ENCODE measurements at places on chromosomes 13 and 19. TPM values are rescaled to one million over a fixed set of nuclear protein-coding genes. Genes with fewer than 3 reads are reported as not detected.
A peak's percentile ranks its signal among the peaks of the same experiment; 100 is the strongest.

- no peak overlapping the region for H3K4me3 ChIP-seq
- peaks cover 12% of the 10 kb centered on the region for H3K4me1 ChIP-seq
- H3K27ac ChIP-seq: no peak overlapping the region
- H3K27me3 ChIP-seq: no peaks in the 10 kb centered on the region
- DNase-seq: no peak
Measured at GRCh38 chr13:95741584-95742563, 64.9 kb downstream of the DNAJC3 start.

Gene TBXA2R
- 0.47 TPM for total RNA-seq

DNA sequence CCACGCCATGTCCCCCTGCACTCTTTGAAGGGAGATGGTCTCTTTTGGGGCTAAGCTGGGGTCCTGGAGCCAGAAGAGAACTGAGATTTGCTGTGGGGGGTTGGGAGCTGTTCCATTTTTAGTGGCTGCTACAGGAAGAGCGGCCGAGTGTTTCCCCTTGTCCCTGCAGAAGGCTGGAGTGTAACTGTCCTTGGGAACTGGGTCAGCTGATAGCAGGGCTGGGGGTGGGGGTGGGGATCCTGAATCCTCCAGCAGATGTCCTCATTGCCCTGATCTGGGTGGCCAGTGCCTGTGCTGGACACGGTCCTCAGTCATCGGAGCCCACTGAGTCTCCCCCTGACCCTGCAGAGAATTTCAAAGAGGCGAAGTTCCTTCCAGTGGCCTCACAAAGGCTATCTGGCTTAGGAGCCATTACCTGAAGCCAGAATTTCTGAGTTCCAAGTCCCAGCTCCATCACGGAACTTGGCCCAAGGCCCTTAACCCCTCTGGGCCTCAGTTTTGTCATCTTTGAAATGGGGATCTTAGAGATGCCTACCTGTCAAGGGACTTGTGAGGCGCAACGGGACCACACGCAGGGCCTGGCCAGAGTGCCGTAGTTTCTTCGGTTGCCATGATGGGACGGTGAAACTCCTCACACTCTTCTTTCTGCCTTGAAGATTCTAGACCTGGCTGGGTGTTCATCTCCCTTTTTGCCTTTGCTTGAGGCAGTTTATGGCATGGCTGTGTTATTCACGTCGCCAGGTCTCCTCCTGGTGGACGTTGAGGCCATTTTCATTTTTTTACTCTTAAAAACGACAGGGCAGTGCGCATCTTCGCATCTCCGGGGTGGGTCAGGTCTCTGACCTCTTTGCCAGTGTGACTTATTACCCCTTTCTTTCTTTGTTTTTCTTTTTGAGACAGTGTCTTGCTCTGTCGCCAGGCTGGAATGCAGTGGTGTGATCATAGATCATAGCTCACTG, 51.9 kb downstream of the DNM2 start:
- no peak overlapping the region for H3K27ac ChIP-seq
- peaks cover 39% of the 10 kb centered on the region for H3K36me3 ChIP-seq
- no peak overlapping the region for H3K4me3 ChIP-seq
- no peaks in the 10 kb centered on the region for H3K27me3 ChIP-seq
- H3K4me1 ChIP-seq: peaks cover 41% of the 10 kb centered on the region

Gene RFPL4AL1
- not detected for total RNA-seq

- no peak for DNase-seq
- no peaks in the 10 kb centered on the region for H3K36me3 ChIP-seq
- peaks cover 10% of the 10 kb centered on the region for H3K27me3 ChIP-seq
- H3K4me1 ChIP-seq: no peaks in the 10 kb centered on the region
- no peak overlapping the region for H3K4me3 ChIP-seq
Measured at GRCh38 chr13:78562237-78562889, 41.0 kb downstream of the POU4F1 start.

DNA sequence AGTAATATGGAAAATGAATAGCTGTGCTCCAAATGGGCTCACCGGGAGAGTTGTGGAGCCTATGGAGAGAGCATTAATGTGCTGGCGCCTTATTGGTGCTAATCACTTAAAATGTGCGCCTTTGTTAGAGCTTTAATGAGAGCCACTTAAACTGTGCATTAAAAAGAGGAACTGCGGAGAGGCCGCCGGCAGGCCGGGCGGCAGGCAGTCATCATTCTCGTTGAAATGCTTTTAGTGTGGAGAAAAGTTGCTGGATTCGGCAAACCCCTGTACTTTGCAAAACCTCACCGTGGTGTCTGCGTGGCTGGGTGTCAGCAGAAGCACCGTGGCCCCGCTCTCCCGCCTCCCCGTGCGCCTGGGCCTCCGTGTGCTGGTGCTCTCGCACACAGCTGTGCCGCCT, 105.5 kb downstream of the KDM4B start:
- no peak overlapping the region for H3K27ac ChIP-seq
- DNase-seq: no peak
- H3K4me3 ChIP-seq: no peak overlapping the region
- H3K27me3 ChIP-seq: no peaks in the 10 kb centered on the region
- peaks cover 23% of the 10 kb centered on the region for H3K36me3 ChIP-seq

Gene KANK2
- not detected for total RNA-seq

GRCh38 chr13:95533545-95534160, 18.9 kb upstream of the CLDN10 start:
- no peak overlapping the region for H3K4me3 ChIP-seq
- no peak for DNase-seq
- peaks cover 23% of the 10 kb centered on the region for H3K27me3 ChIP-seq
- H3K4me1 ChIP-seq: no peaks in the 10 kb centered on the region
- H3K36me3 ChIP-seq: no peaks in the 10 kb centered on the region
- no peak overlapping the region for H3K27ac ChIP-seq

GRCh38 chr13:114005206-114005724, 31.4 kb upstream of the C13orf46 start:
- H3K27ac ChIP-seq: no peak overlapping the region
- DNase-seq: no peak
- H3K27me3 ChIP-seq: no peaks in the 10 kb centered on the region
- no peaks in the 10 kb centered on the region for H3K4me1 ChIP-seq

GRCh38 chr19:41484822-41485221, 41.9 kb downstream of the ERICH4 start:
- no peak for DNase-seq
- peaks cover 16% of the 10 kb centered on the region for H3K27me3 ChIP-seq
- no peak overlapping the region for H3K27ac ChIP-seq
- no peaks in the 10 kb centered on the region for H3K36me3 ChIP-seq
- H3K4me1 ChIP-seq: no peaks in the 10 kb centered on the region

DNA sequence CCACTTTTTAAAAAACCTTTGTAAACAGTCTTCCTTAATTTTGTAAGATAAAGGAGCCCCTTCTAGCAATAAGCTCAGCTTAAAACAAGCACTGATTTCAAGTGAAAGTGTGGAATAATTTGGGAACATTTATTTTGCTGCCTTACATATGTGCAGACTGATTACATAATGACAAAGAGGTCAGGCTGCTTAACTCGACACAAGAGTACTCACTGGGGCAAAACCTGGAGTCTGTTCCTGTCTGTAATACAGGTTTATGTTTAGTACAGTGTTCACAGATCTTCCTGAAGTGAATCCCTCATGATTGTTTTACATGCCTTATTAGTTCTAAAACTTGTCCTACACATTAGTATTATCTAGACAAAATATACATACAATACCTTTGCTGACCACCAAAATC, 609.8 kb downstream of the LMO7 start:
- no peaks in the 10 kb centered on the region for H3K4me1 ChIP-seq
- no peak overlapping the region for H3K4me3 ChIP-seq
- H3K27me3 ChIP-seq: no peaks in the 10 kb centered on the region
- H3K36me3 ChIP-seq: no peaks in the 10 kb centered on the region
- DNase-seq: no peak
- H3K27ac ChIP-seq: no peak overlapping the region

- H3K27me3 ChIP-seq: peaks cover 17% of the 10 kb centered on the region
- H3K4me1 ChIP-seq: peaks cover 37% of the 10 kb centered on the region
- no peaks in the 10 kb centered on the region for H3K36me3 ChIP-seq
Measured at GRCh38 chr19:2495130-2495641, 19.3 kb downstream of the GADD45B start.

Gene TPT1
- 8,834 TPM for total RNA-seq

Gene CELF5
- total RNA-seq: 0.36 TPM

- no peaks in the 10 kb centered on the region for H3K36me3 ChIP-seq
- no peaks in the 10 kb centered on the region for H3K4me1 ChIP-seq
- H3K27me3 ChIP-seq: no peaks in the 10 kb centered on the region
Measured at GRCh38 chr13:101017123-101017872, 342.7 kb upstream of the TMTC4 start.

GRCh38 chr13:30832377-30832776, 73.7 kb upstream of the MEDAG start:
- peaks cover 4% of the 10 kb centered on the region for H3K4me1 ChIP-seq
- no peak overlapping the region for H3K4me3 ChIP-seq
- no peak overlapping the region for H3K27ac ChIP-seq
- no peak for DNase-seq

Gene ERICH6B
- total RNA-seq: not detected

Gene ENOX1
- total RNA-seq: not detected

Gene RXFP2
- total RNA-seq: not detected

DNA sequence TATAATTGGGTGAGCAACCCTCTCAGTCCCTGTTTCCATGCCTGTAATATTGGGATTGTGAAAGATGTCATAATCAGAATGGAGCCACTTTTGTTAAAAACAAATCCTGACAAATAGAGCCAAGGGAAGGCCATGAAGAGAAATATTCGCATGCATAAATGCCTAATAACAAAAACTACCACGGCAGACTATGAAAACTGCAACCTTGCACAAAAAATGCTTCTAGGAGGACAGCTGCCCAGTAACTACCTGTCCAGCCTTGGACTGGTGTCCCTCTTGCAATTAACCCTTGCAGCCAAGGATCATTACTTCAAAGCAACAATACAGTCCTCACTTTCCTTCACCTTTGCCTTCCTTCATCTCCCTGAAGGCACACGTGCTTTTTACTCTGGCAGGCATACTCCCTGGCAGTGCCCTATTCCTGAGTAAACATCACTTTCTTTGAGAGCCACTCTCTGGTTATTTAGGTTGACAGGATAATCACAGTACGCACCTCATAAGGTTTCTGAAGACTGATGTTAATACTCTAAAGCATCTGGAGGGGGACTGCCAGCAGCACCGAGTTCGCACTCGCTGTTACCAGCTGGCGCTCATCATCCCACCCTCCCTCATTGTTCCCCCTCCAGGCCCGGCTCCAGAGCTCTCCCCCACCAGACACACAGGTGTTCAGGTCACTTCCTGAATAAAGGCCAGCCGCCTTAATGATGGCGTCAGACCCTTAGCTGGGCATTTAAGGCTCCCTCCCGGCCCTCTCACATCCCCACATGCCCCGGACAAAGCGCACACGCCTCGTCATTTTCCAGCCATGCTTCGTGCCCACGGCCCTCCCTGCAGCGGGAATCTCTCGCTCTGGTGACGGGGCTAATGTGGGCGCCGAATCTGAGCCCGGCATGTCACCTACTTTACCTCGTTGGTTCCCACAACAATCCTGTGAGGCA, 57.3 kb downstream of the CDADC1 start:
- no peaks in the 10 kb centered on the region for H3K27me3 ChIP-seq
- peaks cover 11% of the 10 kb centered on the region for H3K4me1 ChIP-seq
- no peak overlapping the region for H3K4me3 ChIP-seq

DNA sequence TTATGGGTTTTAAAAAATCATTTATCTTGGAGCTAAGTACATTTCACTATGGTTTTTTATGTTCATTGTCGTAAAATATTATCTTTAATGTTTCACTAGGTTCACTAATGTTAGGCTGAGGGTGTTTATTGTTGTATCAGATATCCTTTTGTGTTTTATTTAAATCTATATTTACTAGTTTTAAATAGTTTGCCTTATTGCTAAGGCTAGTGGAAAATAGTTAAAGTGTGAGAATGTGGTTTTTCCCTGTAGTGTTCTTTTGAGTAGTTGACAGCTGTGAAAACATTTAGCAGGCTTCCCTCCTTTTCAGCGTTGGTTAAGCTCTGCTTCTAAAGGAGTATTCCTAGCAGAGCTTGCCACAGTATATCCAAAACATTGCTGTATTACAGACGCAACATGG, 139.0 kb downstream of the TM9SF2 start:
- H3K36me3 ChIP-seq: no peaks in the 10 kb centered on the region
- no peak overlapping the region for H3K27ac ChIP-seq
- no peak for DNase-seq
- no peaks in the 10 kb centered on the region for H3K4me1 ChIP-seq
- H3K27me3 ChIP-seq: no peaks in the 10 kb centered on the region
- H3K4me3 ChIP-seq: no peak overlapping the region

Gene LGI4
- total RNA-seq: 0.70 TPM

GRCh38 chr19:13262450-13262849, 112.2 kb downstream of the IER2 start:
- DNase-seq: peak; percentile 71
- H3K27ac ChIP-seq: no peak overlapping the region
- H3K36me3 ChIP-seq: no peaks in the 10 kb centered on the region

DNA sequence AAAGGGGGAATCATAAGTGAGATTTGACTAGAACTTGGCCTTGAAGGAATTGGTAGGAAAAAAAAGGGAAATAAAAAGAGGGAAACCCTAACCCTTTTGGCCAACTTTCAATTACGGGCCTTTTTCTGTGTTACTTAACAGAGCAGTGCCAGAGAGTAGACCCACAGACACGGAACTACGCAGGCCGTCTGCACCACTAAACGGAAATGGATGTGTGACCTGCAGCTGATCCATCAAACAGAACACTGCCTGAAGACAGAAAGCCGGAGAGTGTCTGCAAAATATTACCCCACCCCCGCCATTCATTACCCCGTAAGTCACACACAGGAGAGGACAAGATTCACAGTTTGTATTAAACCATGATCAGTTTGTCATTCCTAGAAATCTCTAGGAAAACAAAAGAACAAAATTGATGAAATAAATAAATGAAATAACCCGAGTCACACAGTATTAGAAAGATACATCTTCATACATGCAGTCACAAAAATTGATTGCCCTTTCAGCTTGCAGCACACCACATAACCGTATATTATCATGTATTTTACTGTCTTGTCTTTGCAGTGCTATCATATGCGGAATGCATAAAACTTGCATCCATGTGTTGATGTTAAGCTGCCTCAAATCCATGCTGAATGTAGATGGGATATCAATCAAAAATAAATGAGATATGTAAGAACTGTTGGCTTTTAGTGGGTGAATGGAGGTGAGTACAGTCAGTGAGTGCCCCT, 424.7 kb downstream of the IRS2 start:
- no peak for DNase-seq
- H3K36me3 ChIP-seq: no peaks in the 10 kb centered on the region
- H3K27ac ChIP-seq: no peak overlapping the region
- no peak overlapping the region for H3K4me3 ChIP-seq

Gene ZNF628
- total RNA-seq: 26.6 TPM

Gene KIR2DL4
- not detected for total RNA-seq

- DNase-seq: peak; percentile 20
- H3K36me3 ChIP-seq: no peaks in the 10 kb centered on the region
- peaks cover 65% of the 10 kb centered on the region for H3K27me3 ChIP-seq
- H3K27ac ChIP-seq: no peak overlapping the region
- H3K4me1 ChIP-seq: peaks cover 50% of the 10 kb centered on the region
- no peak overlapping the region for H3K4me3 ChIP-seq
Measured at GRCh38 chr19:18789883-18790565, 1.1 kb downstream of the COMP start.

- H3K27ac ChIP-seq: peak overlapping the region; percentile 71
- H3K4me3 ChIP-seq: peak overlapping the region; percentile 24
- DNase-seq: peak; percentile 88
Measured at GRCh38 chr13:40776681-40777165, 5.7 kb upstream of the MRPS31 start.

Gene RNF113B
- total RNA-seq: not detected

Measured in CD4-positive, alpha-beta T cell (primary cell).